Central memory CD4-positive, alpha-beta T cell (primary cell): ENCODE measurements at places on chromosomes 7 and 10.

- no peak for DNase-seq
Measured at GRCh38 chr7:100374601-100375000, 1.3 kb downstream of the PILRA start.

GRCh38 chr10:36677431-36677768 is 448.0 kb upstream of the ANKRD30A start:
- DNase-seq: no peak

DNA sequence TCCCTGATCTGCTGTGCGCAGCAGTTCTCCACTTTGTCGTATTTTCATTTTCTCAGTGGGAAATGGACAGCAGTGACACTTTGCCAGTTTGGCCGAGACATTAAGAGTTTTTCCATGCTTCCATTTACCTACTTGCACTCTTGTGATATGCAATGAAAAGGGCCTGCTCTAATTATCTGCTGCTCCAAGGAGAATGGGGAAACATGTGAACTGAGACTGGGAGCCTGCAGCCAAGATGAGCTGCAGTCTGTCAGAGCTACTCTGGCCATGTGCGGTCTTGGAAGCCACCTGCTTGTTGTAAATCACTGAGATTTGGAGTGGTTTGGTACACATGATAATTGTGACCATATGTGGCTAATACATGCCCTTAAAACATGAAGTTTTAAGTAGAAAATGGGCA is 586.6 kb upstream of the POT1 start:
- DNase-seq: no peak

GRCh38 chr7:131173145-131173890 is 154.4 kb upstream of the MKLN1 start:
- no peak for DNase-seq

- DNase-seq: no peak
Measured at GRCh38 chr10:591646-592045, 97.8 kb downstream of the DIP2C start.

DNA sequence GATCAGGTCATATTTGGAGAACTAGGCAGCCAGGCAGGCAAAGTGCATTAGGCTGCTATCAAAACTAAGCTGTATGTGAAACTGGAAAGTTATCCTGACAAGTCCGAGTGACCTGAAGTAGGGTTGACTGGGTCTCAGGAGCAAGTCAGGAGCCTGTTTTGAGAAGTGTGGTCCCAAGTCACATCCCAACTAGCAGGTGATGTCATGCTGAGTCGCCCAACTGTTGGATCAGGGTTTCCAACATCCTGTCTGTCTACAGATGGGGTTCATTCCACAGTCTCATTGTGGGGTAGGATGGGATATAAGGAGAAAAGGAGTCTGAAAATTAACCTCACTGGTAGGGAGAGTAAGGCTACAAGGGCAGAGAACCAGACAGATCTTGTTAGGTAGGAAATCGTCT is 27.0 kb downstream of the SLC26A4 start:
- no peak for DNase-seq

GRCh38 chr10:5453749-5454489 is 41.6 kb downstream of the NET1 start:
- DNase-seq: no peak

GRCh38 chr10:75935240-75935639 is 503.8 kb downstream of the LRMDA start:
- DNase-seq: no peak

GRCh38 chr7:28623863-28624262 is 211.5 kb downstream of the CREB5 start:
- no peak for DNase-seq
